ENCODE measurements at places on chromosomes 12 and 14. TPM values are rescaled to one million over a fixed set of nuclear protein-coding genes. Genes with fewer than 3 reads are reported as not detected.

ANO2 gene
- 4.9 TPM for polyA plus RNA-seq

E2F7 gene
- 12.2 TPM for polyA plus RNA-seq

SELPLG gene
- 1.3 TPM for polyA plus RNA-seq

DNA sequence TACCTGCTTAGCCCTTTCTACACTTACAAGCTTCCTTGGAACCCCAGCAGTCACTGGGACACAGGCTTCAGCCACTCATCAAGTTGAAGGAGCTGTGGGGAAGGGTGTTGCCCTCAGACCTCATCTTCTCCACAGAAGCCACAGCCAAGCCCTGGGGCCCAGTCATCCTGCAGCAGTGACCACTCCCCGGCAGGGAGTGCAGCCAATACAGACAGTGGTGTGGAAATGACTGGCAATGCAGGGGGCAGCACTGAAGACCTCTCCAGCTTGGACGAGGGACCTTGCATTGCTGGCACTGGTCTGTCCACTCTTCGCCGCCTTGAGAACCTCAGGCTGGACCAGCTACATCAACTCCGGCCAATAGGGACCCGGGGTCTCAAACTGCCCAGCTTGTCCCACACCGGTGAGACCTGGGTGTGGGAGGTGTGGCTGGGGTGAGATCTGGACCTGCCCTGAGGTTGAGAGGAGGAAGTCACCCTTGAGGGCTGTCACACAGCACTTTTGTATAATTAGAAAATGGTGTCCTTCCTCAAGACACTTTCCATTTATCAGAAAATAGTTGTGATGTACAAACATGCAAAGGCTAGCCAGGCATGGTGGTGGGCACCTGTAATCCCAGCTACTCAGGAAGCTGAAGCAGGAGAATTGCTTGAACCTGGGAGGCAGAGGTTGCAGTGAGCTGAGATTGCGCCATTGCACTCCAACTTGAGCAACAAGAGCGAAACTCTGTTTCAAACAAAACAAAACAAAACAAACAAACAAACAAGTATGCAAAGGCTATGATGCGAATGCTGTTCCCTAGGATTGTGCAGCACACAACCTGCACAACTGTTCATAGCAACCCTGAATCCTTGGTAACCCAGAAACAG, 9.9 kb downstream of the GLI1 start:
- no peak for DNase-seq

DNA sequence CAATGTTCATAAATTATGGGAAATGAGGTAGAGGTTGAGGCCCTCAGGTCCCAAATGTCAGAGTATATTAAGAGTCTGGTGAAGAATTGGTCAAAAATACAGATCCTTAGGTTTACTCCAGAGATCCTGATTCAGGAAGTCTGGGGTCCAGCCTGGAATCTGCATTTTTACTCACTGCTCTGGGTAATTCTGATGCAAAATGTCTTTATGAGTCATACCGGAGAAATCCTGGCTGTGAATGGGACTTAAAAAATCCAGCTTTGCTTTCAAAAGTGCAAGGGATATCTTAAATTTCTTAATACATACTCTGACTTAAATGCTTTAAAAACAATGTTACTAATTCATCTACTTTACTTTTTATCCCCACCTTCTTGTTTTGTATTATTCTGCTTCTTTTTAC, 74.5 kb downstream of the FERMT2 start:
- DNase-seq: no peak

DNA sequence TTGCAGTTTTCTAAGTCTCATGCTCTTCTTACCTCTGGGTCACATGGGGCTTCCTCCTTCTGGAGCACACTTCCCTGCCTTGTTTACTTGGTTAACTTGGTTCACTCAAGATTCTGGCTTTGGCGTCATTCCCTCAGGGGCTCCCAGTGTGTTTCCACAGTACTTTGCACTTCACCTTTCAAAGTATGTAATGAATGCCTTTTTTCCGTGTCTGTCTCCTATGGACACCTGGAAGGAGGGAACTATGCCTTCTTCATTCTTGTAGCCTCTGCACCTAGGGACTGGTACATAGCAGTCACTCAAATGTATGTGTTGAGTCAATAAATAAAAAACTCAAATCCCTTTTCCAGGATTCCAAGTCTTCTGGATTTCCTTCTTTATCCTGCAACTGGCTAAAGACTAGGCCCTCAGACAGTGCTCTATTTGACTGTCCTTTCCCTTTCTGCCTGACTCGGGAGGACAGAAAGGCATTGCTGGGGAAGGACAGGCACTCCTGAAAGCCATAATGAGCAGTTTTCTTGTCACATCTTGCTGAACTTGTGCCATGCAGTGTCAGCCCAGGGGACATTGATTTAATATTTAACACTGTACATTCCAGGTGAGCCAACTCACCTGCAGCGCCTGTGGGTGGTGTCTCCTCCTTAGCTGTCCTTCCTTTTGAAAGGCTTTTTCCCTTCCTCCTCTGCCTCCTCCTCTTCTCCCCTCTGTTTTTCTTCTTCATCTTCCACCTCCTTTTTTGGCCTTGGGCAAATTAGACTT, 12.8 kb downstream of the MYRFL start:
- DNase-seq: no peak

Data from left kidney (tissue), 8 donors.